NCI-H1048 (cell line): ENCODE measurements at places on chromosomes 11 and 22.

DNA sequence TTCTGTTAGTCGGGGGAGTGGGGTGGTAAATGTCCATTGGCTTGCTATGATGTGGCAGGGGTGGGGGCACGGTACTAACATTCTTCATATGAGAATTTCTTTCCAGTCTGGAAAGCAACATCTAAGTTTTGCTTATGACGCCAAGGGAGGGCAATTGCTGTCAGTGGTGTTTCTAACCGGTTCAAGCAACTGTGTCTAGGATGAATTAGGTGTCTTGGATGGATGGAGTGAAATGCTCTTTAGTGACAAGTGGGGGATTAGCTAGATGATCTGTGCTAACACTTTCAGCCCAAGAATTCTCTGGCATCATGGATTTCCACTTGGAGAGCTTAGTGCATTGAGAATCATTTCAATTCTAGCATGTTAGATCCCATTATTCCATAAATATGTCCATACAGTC is 262.6 kb upstream of the SORL1-AS1 start:
- DNase-seq = no peak

- DNase-seq = no peak
Measured at GRCh38 chr11:88324562-88325345, 12.8 kb downstream of the CTSC start.

GRCh38 chr11:81135570-81135969 is 1598.1 kb downstream of the FAM181B start:
- no peak for DNase-seq

- no peak for DNase-seq
Measured at GRCh38 chr11:3200388-3201111, 18.1 kb downstream of the MRGPRG start.

GRCh38 chr11:119426142-119426541 is 3.2 kb upstream of the THY1 start:
- no peak for DNase-seq

DNA sequence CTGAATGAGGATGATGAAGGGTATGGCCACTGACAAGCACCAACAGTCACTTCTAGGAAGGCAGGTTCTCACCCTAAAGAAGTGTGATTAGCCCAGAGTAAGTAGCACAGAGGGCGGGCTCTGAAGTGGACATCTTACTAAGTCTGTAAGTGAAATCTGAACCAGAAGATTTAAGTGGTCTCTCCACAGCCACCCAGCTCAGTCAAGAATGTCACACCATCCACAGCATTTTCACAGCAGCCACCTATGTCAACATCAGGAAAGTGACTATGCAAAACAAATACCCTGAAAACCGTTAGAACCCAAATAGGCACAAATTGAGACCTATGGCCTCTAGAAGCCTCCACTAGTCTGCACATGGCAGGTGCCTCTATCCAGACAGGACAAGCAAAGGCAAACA is 23.0 kb upstream of the STK33 start:
- no peak for DNase-seq
